Breast epithelium (tissue), 4 donors: ENCODE measurements at places on chromosomes 3 and 15. TPM values are rescaled to one million over a fixed set of nuclear protein-coding genes. Genes with fewer than 3 reads are reported as not detected.

The CLDN11 gene
- total RNA-seq: 28.8 TPM

- no peaks in the 10 kb centered on the region for H3K4me1 ChIP-seq
- no peak overlapping the region for H3K4me3 ChIP-seq
- H3K36me3 ChIP-seq: no peaks in the 10 kb centered on the region
Observed at GRCh38 chr3:183536238-183536880, 19.1 kb downstream of the KLHL6 start.

DNA sequence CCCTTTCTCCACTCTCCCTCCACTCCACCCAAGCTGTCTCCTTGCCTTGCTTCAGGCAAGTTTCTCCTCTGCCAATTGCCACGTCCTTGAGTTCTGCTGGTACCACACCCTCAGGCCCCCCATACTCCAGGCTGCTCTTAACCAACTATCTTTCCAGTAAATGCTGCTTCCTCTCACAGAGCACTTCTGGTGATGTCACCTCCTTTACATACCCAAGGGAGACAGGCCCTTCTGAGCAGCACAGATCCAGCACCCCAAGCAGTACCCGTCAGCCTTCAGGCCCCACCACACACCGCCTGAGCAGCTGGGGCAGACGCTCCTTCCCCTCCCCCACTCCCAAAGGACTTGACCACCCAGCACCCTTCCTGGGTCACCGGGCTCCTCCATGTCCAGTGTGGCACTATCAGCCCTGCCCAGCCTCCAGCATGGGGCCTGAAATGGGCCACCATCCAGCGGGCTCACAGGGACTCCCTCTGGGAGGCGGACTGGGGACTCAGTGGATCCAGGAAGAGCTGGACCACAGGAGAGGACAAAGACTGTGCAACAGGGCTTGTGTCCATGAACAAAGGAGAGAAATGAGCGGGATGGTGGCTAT is 50.2 kb downstream of the KLF15 start:
- H3K36me3 ChIP-seq: no peaks in the 10 kb centered on the region
- no peak for DNase-seq
- no peak overlapping the region for H3K27ac ChIP-seq
- no peak overlapping the region for H3K4me3 ChIP-seq
- H3K27me3 ChIP-seq: no peaks in the 10 kb centered on the region
- no peaks in the 10 kb centered on the region for H3K4me1 ChIP-seq

DNA sequence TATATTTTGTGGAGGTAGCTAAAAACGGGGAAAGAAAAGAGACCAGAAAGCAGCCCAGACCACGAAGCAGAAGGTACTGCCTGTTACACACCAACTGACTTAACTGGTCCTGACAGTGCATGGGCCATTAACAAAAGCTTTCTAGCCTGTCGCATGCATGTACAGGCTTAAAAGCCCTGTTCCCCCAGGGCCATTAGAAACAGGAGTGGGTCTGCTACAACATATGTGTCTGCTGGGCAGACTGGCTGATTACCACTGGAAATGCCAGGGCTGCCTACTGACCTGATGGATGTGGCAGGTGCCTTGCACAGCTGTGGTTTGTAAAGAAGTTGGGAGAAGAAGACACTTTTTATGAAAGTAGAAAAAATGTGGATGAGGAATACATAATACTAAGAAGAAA is 137.4 kb downstream of the GAP43 start:
- no peaks in the 10 kb centered on the region for H3K36me3 ChIP-seq
- H3K27ac ChIP-seq: no peak overlapping the region
- H3K27me3 ChIP-seq: no peaks in the 10 kb centered on the region
- DNase-seq: no peak

- no peaks in the 10 kb centered on the region for H3K36me3 ChIP-seq
- no peaks in the 10 kb centered on the region for H3K27me3 ChIP-seq
- H3K4me3 ChIP-seq: no peak overlapping the region
Observed at GRCh38 chr3:1805331-1805730, 293.3 kb upstream of the CNTN4 start.

DNA sequence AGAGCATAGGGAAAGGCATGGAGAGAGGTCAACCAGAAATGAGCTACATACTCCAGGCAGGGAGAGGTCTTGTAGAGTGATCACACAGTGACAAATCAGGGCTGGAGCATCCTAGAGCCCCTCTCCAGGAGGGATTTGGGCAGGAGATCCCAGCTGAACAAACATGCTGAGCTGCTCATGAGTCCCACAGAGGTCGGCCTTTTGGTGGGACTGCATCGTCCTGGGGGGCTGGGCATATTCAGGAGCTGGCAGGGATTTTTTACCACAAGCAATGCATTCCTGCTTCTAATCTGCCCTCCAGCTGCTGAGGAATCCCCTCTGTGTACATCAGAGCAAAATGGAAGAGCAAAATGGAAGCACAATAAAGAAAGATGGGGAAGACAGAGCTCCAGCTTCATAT is 94.9 kb downstream of the NTRK3 start:
- no peaks in the 10 kb centered on the region for H3K4me1 ChIP-seq
- no peaks in the 10 kb centered on the region for H3K27me3 ChIP-seq
- no peaks in the 10 kb centered on the region for H3K36me3 ChIP-seq
- no peak overlapping the region for H3K27ac ChIP-seq
- DNase-seq: no peak
- H3K4me3 ChIP-seq: no peak overlapping the region
